ENCODE measurements at places on chromosomes 5 and 9. TPM values are rescaled to one million over a fixed set of nuclear protein-coding genes. Genes with fewer than 3 reads are reported as not detected.

Gene YTHDC2
- 15.6 TPM for total RNA-seq

Gene DIRAS2
- total RNA-seq: 0.09 TPM

Gene LURAP1L
- 62.1 TPM for total RNA-seq

Gene CDH6
- 62.3 TPM for total RNA-seq

Gene PDZD2
- 0.09 TPM for total RNA-seq

Gene SHLD3
- 1.9 TPM for total RNA-seq

Gene DBH
- not detected for total RNA-seq

Gene OBP2B
- total RNA-seq: not detected

Gene IL13
- total RNA-seq: not detected

Gene LCN15
- total RNA-seq: not detected

Gene PHF24
- total RNA-seq: 0.16 TPM

Gene PTCD2
- 8.0 TPM for total RNA-seq

Gene TRIM36
- total RNA-seq: 0.09 TPM

Gene CARD6
- total RNA-seq: 12.1 TPM

Gene CPLANE1
- 11.2 TPM for total RNA-seq

Gene SLC4A9
- not detected for total RNA-seq

Gene THG1L
- total RNA-seq: 56.4 TPM

Gene NUP155
- total RNA-seq: 18.6 TPM

Gene BTNL8
- not detected for total RNA-seq

Gene LTC4S
- total RNA-seq: 1.3 TPM

Gene CATSPER3
- 0.16 TPM for total RNA-seq

Gene CBY3
- total RNA-seq: 0.16 TPM

Gene GARIN3
- not detected for total RNA-seq

Gene SLC6A18
- not detected for total RNA-seq

Gene SLC6A3
- not detected for total RNA-seq

Gene SLC25A2
- not detected for total RNA-seq

Gene CTXN3
- not detected for total RNA-seq

Gene INPP5E
- 4.5 TPM for total RNA-seq

Gene INSL6
- not detected for total RNA-seq

Gene UNC5A
- not detected for total RNA-seq

Gene HRCT1
- total RNA-seq: 0.16 TPM

Gene UGT3A1
- not detected for total RNA-seq

Gene CDKN2B-AS1
- 5.6 TPM for total RNA-seq

Gene PCDHA3
- 0.34 TPM for total RNA-seq

Gene ALDH1A1
- 10.1 TPM for total RNA-seq

Gene AMACR
- total RNA-seq: 9.3 TPM
